Left ventricle myocardium inferior (tissue), 1 donor: ENCODE measurements at places on chromosomes 2 and 18. TPM values are rescaled to one million over a fixed set of nuclear protein-coding genes. Genes with fewer than 3 reads are reported as not detected.

Gene ERLEC1
- total RNA-seq: 44.3 TPM

Gene SCTR
- total RNA-seq: 1.2 TPM

Gene RESP18
- not detected for total RNA-seq

DNA sequence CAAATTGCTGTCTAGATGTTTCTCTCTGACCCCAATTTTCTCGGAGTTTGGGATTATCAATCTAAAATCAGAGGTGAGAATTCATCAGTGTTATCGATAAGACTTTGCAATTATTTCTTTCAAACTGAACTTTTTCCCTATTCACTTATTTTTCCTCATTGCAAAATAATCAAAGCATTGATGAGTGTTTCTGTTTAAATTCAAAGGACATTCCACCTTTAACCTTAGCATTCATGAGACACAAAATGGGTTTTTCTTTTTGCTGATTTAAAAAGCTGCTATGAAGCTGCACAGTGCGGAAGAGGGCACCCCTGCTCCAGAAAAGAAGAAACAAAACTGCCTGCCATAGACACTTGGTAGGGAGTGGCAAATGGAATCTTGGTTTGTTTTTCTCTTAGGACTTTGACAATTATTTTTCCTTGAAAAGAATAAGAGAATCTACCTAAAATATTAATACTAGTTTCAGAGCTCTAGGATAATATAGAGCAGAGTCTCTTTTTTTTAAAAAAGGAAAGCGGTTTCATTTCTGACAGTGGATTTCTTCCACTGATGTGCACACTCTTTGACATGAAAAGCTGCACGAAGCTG is 203.4 kb downstream of the TGIF1 start:
- H3K27ac ChIP-seq: no peak overlapping the region
- H3K36me3 ChIP-seq: no peaks in the 10 kb centered on the region
- DNase-seq: no peak

- no peaks in the 10 kb centered on the region for H3K27me3 ChIP-seq
- no peak for DNase-seq
- H3K4me1 ChIP-seq: no peaks in the 10 kb centered on the region
- H3K27ac ChIP-seq: no peak overlapping the region
- no peak overlapping the region for H3K4me3 ChIP-seq
- peaks cover 5% of the 10 kb centered on the region for H3K36me3 ChIP-seq
Observed at GRCh38 chr2:217775920-217776503, 226.8 kb downstream of the TNS1 start.

DNA sequence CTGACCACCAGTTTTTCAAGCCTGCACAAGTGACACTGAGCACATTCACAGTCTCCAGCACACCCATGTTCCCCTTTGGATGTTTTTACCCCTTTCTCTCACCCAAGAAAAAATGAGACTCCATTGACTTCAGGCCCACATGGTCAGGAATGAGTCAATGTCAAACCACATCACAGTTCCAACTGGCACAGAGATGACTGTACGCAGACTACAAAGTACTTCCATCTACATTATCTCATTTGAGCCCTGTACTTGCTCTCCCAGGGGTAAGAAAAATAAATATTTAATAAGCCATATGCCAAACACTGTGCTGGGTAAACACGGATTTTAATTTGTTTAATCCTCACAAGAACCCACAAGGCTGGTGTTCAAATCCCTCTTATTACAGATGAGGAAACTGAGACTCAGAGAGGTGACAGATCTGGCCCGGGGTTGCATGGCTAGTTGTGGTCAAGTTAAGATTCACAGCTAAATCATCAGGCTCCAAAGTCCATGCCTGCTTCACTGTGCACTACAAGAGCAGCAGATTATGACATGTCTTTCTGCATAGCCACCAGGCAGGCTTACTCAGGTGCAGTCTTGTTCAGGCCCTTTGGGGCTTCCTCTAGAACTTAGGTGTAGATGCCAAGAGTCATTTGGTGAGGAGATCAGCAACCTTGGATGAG is 106.1 kb downstream of the TXNL1 start:
- no peaks in the 10 kb centered on the region for H3K27me3 ChIP-seq
- DNase-seq: no peak
- no peak overlapping the region for H3K27ac ChIP-seq
- H3K36me3 ChIP-seq: no peaks in the 10 kb centered on the region
- H3K4me3 ChIP-seq: no peak overlapping the region

DNA sequence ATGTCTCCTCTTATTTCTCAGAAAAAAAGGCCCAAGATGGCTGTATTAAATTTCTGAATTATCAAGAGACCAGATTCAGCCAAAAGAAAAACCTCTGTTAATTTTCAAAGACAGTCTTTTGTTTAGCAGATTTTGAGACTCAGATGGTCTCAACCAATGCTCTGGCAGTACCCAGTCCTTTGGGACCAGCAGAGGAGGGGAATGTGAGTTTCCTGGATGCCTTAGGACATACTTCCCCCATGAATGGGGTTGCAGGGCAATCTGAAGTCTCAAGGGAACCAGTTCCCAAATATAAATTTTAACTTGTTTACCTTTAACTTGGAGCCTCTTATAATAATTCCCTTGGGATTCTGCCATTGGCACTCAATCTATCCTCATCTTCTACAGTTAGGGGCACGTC is 107.8 kb upstream of the ZNF521 start:
- H3K4me1 ChIP-seq: no peaks in the 10 kb centered on the region
- no peaks in the 10 kb centered on the region for H3K36me3 ChIP-seq
- H3K27me3 ChIP-seq: no peaks in the 10 kb centered on the region
- DNase-seq: no peak
- H3K4me3 ChIP-seq: no peak overlapping the region

- DNase-seq: no peak
- H3K4me3 ChIP-seq: no peak overlapping the region
- no peaks in the 10 kb centered on the region for H3K36me3 ChIP-seq
- H3K4me1 ChIP-seq: no peaks in the 10 kb centered on the region
- H3K27me3 ChIP-seq: no peaks in the 10 kb centered on the region
Observed at GRCh38 chr2:59787095-59787494, 766.4 kb downstream of the BCL11A start.

- H3K27me3 ChIP-seq: peaks cover 58% of the 10 kb centered on the region
- H3K4me3 ChIP-seq: peak overlapping the region; percentile 70
- H3K4me1 ChIP-seq: peaks cover 74% of the 10 kb centered on the region
- peak; percentile 48 for DNase-seq
Observed at GRCh38 chr2:72144632-72145288, 2.9 kb downstream of the CYP26B1 start.

- DNase-seq: no peak
- peaks cover 52% of the 10 kb centered on the region for H3K4me1 ChIP-seq
- H3K27ac ChIP-seq: peak overlapping the region; percentile 91
- H3K36me3 ChIP-seq: peaks cover 4% of the 10 kb centered on the region
- no peaks in the 10 kb centered on the region for H3K27me3 ChIP-seq
- peak overlapping the region; percentile 68 for H3K4me3 ChIP-seq
Observed at GRCh38 chr2:179049203-179049545, 763 bp downstream of the CCDC141 start.

DNA sequence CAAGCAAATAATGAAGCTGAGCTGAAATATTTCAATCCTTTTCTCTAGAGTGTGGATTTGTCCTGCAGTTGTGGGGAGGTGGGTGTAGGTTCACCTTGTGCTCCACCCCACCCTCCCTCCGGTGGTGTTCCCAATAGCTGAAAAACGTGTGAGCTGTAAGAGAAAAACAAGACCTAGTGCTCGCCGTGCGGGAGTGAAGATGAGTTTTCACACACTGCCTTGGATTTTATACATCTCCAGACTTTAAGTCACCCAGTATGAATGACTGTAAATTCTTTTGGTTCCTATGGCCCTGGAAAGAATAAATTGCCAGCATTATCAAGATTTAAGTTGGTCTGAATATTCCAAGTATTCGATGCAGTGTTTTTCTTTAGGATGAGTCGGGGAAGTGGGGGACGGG is 1.9 kb upstream of the SOX11 start:
- peaks cover 35% of the 10 kb centered on the region for H3K4me1 ChIP-seq
- no peaks in the 10 kb centered on the region for H3K36me3 ChIP-seq
- H3K27ac ChIP-seq: no peak overlapping the region
- DNase-seq: no peak
